T-helper 2 cell (primary cell): ENCODE measurements at places on chromosomes 3 and 15.

GRCh38 chr3:13644341-13645117 is 95.6 kb downstream of the FBLN2 start:
- DNase-seq, result no peak

GRCh38 chr15:27583651-27584050 is 515.5 kb downstream of the OCA2 start:
- no peak for DNase-seq

GRCh38 chr3:73786321-73786807 is 161.6 kb upstream of the PDZRN3 start:
- no peak for DNase-seq

- no peak for DNase-seq
These were observed 121.2 kb downstream of the TLE3 start for GRCh38 chr15:69976366-69976994.
